ENCODE measurements at places on chromosomes 1 and 21.

DNA sequence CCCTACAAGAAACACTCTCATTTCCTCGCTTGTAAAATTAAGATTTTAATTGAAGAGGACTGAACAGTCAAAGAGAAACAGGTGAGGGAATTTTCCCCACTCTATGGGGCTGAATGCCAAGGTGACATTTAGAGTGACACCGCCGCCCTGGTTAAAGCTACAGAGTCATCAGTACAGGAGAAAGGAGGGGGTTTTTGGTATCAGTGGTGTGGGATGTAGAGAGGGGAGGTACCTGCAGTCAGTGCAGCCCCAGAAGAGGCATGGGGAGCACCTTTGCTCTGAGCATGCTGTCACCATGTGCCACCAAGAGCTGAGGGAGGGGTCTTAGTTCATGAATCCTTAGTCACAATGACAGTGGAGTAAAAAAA is 2.8 kb downstream of the DIRAS3 start:
- DNase-seq = no peak

GRCh38 chr1:22916471-22916820 is 56.2 kb downstream of the LACTBL1 start:
- DNase-seq = no peak

GRCh38 chr1:41573194-41573593 is 88.7 kb upstream of the EDN2 start:
- DNase-seq = no peak

GRCh38 chr1:164754088-164754600 is 195.2 kb downstream of the PBX1 start:
- no peak for DNase-seq

DNA sequence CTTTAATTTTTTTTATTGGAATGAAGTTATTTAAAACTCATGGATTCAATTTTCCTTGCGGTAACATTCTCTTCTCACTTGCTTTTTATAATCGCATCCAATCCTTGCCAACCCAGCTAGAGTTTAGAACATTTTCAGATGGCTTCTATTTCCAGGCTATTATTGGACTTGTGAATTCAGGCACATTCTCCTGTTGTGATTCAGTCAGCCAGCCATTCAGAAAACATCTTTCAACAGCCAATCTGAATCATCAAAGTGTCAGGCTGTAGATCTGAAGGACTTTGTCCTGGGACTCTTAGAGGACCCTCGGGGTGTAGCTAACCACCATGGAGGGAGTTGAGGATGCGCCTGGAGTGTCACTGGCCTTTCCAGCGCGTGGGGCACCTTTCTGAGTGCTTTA is 92.4 kb downstream of the PRDM2 start:
- DNase-seq = no peak

- no peak for DNase-seq
Measured at GRCh38 chr1:180544050-180544449, 14.7 kb upstream of the OVAAL start.

- DNase-seq = peak; percentile 75
Measured at GRCh38 chr1:225426395-225427234, 1.2 kb downstream of the LBR start.

DNA sequence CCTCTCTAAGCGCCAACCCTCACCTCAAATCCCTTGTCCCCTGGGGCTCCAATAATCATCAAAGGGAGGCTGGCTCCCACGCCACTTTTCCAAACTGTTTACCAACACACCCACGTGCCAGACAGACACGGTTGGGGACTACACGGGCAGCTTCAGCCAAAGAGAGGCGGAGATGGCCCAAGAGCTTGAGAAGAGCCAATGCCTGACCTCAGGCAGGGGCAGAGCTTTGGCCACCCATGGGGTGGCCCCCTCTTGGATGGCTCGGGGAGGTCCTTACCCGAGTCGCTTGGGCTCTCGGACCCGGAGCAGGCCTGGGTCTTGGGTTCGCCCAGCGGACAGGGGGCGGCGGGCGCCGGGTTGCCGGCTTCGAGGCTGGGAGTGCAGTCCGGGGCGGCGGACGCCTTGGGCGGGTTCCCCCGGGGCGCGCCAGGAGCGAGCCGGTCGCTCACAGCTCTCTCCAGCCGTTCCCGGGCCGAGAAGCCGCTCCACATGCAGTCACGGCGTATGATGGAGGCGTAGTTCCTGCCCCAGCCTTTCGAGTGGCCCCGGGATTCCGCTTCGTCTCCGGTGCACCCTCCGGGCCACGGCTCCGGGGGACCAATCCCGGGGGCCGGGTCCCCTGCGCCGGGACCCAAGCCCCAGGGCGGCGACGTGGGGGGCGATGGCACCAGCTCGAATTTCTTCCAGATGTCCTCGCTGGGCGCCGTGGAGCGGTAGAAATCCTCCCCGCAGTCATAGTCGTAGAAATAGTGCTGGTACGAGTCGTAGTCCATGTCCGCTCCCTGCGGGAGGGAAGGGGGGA is 854 bp downstream of the MYCL start:
- DNase-seq = peak; percentile 0

DNA sequence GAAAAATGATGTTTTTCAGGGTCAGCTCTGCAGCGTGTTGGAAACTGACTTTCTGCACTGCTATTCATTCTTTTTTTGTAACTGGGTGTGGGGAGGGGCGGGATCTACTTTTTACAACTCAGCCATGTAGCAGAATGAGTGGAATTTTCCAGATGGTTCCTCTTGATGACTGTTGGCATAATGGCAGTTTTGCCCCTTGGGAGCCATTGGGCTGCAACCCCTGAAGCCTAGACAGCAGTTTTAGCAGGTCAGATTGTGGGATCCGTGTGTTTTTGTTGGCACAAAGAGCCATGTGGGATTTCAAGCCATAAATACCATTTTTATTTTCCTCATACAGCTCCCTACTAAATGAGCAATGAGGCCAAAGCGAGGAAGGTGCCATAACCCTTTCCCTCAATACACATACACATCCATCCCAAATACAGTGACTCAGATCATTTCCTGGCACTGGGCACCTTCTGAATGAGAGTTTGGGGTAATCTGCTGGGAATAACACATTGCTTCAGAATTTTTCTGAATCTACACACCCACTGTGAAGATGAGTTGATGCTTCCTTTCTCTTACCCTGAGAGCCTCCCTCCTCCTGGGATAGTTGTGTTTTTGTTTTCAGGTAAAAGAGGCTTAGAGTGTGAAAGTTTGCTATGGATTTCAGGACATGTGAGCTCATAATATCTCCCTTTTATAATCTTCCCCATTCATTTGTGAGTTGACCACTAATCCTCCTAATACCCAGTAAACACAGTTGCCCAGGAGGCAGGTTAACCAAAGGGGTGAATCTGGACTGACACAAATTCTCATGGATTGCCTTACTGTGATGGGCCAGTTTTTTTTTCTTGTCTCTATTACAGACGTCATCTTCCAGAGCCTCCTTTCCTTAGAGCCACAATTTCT is 13.1 kb downstream of the S100A10 start:
- DNase-seq = no peak

DNA sequence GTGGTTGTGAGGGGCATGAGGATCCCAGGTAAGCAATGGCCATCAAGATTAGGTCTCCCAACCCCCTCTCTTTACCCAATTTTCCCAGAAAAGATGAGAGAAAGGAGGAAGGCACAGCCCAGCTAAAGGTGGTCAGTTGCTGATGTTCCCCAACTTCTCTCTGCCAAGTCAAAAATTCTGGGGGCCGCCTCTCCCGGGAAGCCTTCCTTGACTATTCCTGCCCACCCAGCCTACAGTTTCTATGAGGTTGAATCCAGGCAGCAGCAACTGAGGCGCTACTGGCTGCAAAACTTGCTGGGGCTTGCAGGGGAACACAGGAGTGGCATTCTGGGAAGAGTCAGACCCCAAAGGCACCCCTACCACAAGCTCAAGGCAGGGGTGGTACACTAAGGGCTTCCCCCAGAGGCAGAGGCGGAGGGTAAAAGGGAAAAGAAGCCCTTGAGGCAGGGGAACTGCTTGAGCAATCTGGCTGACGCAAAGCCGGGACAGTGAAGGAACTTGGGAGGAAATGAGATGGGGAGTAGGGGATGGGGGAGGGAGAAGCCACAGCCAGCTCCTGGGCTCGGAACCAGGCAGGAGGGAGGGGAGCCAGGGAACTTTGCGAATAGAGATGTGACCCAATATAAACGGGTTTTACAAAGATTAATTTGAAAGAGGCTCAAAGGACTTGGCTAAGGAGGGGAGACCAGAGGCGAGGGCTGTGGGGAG is 31.2 kb downstream of the SDC3 start:
- DNase-seq = no peak

DNA sequence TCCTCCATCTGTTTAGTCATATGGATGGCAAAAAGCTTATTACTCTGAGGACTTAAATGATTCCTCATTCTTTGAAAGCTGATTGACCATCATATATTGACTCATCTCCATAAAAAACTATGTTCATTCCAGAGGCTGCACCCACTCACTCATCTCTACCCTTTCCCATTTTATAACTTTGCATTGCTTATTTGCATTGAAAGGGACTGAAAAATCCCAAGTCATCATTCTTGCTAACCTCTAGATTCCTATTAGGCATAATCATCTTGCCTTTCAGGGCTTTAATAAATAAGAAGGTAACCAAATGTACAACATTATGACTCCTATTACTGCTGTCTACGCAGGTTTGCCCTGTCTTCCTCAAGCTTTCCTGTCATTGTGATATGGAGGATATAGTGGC is 1180.3 kb upstream of the B3GALT2 start:
- DNase-seq = no peak

DNA sequence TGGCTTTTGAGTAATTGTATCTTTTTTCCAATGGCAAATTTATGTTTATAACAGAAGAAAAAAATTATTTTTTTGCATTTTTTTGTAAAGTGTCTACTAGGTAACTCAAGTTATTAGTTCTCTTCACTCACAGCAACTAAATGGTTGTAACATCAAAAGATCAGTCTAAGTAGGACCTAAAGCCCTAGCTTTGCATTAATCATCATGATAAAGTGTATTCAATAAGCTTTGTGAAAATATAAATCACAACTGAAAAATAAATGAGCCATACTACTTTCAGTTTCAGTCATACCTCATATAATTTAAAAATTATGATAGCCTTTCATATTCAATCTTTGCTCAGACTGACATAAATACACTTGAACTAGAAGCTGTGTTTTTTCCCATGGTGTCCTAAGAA is 6.9 kb downstream of the TAF5L start:
- no peak for DNase-seq

- DNase-seq = no peak
Measured at GRCh38 chr1:149884433-149885338, 14.7 kb upstream of the BOLA1 start.

DNA sequence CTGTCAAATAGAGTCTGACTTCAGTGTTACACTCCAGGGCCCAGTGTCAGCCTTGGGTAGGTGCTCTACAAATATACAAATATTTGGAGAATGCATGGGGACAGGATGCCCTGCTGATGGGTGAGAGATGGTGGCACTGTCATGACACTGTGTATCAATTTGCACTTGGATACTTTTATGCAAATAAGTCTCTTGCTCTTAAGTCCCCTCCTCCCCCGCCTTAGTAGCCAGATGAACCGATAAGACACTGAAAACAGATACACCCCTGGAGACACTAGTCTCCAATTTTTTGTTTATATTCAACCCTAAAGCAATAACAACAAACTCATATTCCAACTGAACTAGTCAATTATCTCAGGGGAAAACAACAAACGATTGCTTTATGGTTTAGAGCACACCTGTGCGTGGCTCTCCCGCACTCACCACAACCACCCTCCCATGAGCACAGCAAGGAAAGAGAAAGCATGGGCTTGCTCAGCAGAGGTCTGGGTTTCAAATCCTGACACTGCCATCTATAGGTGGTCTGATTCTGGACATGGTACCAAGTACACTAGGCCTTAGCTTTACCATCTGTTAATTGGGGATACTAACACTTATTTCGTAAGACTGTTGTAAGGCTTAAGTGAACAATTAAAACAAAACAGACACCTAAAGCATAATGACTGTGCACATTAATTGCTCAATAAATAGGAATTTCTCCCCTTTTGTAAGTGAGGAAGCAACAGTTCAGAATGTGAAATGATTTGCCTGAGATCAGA is 50.3 kb downstream of the HIVEP3 start:
- peak; percentile 58 for DNase-seq

DNA sequence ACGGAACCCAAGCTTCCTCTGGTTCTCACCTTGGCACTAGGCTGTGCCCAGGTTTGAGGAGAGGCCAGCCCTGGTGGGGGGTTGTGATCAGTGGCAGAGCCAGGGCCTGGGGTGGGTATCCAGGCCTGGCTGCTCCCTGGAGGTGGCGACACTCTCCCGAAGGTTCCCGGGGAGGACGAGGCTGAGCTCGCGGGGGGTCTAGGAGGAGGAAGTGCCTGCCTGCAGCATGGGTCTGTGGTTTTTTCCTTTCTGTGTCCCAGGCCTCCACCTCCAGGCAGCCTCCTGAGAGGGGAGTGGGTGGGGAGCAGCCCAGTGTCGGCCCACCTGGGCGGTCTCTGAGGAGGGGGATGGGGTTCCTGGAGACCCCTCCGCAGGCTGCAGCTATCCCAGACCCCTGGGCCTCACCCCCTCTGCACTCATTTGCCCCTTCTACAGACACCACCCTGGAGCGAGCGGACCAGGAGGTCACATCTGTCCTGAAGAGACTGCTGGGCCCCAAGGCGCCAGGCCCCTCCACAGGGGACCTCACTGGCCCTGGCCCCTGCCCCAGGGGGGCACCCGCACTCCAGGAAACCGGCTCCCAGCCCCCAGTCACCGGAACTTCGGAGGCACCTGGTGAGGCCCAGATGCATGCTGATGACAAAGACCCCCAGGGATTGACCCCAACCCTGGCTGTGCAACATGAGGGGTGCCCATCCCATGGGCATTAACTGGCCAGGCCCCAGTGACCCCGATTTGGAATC is 44.3 kb downstream of the TRIM11 start:
- DNase-seq = no peak

- DNase-seq = peak; percentile 71
Measured at GRCh38 chr1:204989266-204990058, 53.5 kb upstream of the CNTN2 start.

DNA sequence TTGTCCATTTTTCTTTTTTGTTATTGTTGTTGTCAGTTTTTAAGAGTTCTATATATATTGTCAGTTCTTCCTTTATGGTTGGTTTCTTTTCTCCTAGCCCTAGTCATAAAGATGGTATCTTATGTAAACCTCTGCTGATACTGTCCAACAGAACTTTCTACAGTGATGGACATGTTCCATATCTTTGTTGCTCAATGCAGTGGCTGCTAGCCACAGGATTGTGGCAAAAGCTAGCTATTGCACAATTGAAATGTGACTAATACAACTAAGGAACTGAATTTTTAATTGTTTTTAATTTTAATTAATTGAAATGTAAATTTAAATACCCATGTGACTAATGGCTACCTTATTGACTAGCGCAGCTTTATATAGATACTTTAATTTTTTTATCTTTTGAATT is 411.8 kb upstream of the PTBP2 start:
- DNase-seq = peak; percentile 19

DNA sequence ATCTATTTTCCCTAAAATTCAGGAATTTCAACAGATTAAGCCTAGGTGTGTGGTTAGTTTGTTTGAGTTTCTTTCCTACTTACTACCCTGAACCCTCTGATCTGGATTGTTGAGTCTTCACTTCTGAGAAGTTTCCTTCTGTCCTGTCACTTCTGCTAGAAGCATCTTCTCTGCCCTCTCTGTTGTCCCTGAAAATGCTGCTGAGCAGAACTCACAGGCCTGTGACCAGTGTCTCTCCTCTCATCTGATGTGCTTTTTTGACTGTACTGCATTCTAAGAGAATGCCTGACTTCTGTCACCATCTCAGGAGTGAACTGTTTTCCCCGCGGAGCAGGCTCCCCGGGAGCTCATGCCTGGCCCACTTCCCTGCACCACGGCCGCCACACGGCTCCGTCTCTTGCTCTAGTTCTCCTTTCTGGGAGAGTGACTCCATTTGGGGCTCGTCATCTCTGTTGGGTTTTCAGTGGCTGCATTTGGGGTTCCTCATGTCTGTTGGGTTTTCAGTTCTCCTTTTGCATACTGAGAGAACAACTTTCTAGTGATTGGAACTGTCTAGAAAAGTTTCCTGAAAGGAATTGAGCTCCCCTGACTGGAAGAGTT is 77.9 kb downstream of the POFUT2 start:
- no peak for DNase-seq
